ENCODE measurements at places on chromosomes 2 and 18.

- DNase-seq: no peak
Measured at GRCh38 chr2:147623328-147623727, 221.5 kb upstream of the ACVR2A start.

DNA sequence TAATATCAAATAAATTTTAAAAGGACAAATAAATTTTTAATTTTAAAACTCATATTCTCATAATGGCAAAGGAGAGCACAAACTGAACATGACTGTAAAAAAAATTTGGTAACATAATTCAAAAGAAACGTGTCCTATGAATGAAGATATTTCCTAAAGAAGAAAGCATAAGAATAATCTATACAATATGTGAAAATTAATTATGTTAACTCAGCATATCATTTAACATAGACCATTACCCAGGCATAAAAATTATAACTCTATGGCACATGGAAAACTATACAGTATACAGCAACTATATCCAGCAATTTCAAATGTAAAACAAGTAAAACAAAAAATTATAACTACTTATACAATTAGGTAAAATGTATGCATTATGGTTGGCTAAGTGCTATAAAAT is 288.1 kb downstream of the SUCLG1 start:
- no peak for DNase-seq

DNA sequence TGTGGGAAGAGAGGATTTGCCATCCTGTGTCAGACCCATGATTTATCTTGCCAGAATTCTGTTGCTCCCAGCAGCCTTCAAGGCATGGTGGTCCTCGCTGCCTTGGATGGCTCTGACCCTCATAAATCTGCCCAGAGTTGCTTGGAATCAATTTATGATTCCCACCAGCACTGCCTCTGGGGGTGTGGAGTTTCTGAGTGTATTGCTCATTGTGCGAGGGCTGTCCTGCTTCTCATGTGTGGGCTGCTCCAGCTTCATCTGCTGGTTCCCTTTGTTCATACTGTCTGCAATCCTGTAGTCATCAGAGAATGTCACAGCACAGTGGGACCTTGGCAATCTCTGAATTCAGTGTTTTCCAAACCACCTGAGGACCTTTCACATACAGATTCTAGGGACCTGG is 139.8 kb downstream of the CLIP4 start:
- no peak for DNase-seq

DNA sequence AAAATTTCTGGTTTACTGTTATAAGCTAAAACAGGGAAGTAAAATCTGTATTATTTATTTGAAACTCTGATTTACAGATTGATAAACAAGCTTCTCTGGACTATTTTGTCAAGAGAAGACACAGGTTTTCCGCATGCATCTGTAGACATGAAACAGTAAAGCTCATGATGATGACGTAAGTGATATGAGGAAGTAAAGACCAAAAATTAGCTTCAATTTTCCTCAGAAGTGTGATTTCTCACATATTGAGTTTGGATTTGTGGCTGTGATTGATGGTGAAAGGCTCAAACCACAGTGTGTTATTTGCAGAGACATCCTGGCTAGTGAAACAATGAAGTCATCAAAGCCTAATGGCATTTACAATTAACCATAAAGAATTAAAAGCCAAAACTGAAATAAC is 12.6 kb upstream of the LONRF2 start:
- DNase-seq: no peak

- no peak for DNase-seq
Measured at GRCh38 chr2:1685957-1686783, 58.1 kb downstream of the PXDN start.

GRCh38 chr18:703213-703967 is 9.0 kb downstream of the ENOSF1 start:
- no peak for DNase-seq

GRCh38 chr18:31683106-31683505 is 1.3 kb downstream of the B4GALT6 start:
- DNase-seq: no peak

GRCh38 chr2:145038041-145038525 is 518.2 kb upstream of the ZEB2 start:
- DNase-seq: no peak

DNA sequence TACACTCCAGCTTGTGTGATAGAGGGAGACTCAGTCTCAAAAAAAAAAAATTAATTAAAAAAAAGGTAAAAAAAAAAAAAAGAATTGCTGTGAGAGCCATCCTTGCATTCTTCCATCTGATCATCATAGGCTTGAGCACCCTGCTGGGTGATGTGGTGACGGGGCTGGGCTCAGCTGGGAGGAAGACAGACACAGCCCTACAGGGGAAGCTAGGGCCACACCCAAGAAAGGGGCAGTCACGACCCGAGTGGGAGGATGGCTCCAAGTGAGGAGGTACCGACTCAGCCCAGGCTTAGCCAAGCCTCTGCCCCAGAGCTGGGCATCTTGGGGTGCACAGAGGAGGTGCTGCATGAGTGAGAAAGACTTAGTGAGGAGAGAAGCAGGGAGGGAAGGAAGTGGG is 165.5 kb downstream of the SH3RF3 start:
- no peak for DNase-seq

- no peak for DNase-seq
Measured at GRCh38 chr2:68302281-68302875, 17.4 kb downstream of the CNRIP1 start.

DNA sequence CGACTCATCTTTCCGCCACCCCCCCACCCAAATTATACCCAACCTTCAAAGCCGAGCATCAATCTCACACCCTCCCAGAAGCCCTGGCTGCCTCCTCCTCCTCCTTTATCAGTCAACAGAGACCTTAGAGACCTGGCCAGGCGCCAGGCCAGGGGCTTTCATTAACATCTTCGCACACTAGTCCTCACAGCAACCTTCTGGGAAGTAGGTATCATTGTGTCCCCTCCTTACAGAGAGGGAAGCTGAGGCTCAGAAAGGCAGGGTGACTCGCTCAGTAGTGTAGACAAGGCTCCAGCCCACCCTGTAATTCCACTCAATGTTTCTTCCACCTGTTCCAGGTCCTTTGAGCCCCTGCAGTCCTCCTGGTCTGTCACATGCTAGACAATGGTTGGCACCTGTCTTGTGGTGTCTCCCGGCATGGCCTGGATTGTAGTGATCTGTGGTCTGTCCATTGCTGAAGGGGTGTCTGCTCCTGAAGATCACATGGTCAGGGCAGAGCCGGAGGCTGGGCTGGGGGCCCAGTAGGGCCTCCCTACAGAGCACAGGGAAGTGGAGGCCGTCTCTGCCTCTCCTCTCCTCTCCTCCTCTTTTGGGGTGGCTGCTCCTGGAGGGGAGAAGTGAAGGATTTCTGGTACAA is 36.0 kb downstream of the KLHL29 start:
- no peak for DNase-seq

Measured in stimulated activated naive CD4-positive, alpha-beta T cell treated with Interleukin-2 at 50 U/mL for 16 hours (primary cell).